ENCODE measurements at places on chromosomes 5 and 9.

DNA sequence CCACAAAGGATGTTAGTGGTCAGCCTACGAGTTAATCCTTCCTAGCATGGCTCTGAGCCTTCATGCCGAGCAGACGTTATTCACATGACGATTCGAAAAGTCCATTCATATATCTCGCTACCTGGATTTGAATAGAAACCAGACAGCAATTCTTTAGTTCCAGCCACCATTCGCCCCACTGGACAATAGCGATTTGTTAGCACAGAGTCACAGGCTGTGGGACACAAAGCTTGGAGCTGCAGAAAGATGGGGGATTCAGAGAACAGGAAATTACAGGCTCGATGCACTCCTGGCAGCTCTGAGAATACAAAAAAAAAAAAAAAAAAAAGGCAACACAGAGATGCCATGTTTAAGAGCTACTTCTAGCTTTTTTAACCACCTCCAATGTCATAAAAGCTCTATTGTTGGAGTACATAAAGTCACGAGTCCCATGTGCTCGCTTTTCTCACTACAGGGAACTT, 110.7 kb downstream of the NR6A1 start:
- peak; percentile 83 for DNase-seq

GRCh38 chr9:74735761-74736160, 152.0 kb downstream of the TRPM6 start:
- no peak for DNase-seq

GRCh38 chr5:93395971-93396379, 185.0 kb downstream of the NR2F1-AS1 start:
- DNase-seq, result peak; percentile 29

GRCh38 chr5:132877938-132878337, 4.5 kb downstream of the LEAP2 start:
- peak; percentile 63 for DNase-seq

DNA sequence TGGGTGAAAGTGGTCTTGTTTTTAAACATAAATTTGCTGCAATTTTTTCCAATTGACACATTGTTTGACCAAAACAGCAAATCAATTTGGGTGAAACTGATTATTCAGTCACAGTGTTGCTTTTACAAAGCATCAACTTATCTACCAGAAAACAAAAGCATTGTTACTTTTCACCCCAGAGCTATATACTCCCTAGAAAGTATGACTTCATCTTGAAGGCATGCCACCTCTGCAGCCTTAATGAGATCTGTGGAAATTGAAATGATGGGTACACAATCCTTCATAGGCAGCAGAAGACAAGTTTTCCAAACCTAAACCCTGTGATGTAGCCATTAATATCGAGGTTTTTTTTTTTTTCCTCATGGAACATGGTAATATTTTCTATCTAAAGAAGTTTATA, 615.9 kb downstream of the CHSY3 start:
- DNase-seq, result peak; percentile 27

- no peak for DNase-seq
These were observed 499 bp upstream of the TMEM232 start for GRCh38 chr5:110727025-110727314.

GRCh38 chr5:143206196-143207053, 197.1 kb downstream of the NR3C1 start:
- DNase-seq, result no peak

- DNase-seq, result no peak
These were observed 4.2 kb upstream of the SEMA4D start for GRCh38 chr9:89502038-89502601.

- DNase-seq, result no peak
These were observed 1195.3 kb upstream of the SEMA6A start for GRCh38 chr5:117769877-117770276.

- DNase-seq, result no peak
These were observed 70.8 kb upstream of the ENTREP1 start for GRCh38 chr9:69254223-69254622.

DNA sequence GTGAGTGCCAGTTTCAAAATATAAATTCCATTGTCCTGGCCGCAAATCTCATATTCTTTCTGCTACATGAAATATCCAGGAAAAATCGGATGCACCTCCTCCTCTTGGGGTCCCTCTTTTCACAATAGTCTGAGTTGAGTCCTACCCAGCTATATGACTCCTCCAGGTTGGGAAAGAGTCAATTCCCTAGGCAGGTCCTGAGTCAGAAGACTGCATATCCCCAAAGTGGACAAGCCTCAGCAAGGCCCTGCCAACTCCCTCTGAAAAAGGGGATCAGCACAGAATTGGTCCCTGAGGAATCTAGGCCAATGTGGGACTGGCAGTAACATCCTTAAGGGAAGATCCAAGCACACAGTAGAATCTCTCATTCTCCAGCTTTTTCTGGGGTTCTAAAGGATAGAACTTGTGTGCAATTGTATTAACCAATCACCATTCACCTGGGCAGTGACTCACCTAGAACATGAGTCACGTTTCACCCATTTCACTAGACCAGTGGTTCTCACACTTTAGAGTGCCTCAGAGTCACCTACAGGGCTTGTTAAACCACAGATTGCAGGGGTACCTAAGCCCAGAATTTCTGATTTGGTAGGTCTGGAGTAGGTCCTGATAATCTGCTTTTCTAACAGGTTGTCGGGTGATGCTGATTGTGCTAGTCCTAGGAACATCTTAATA, 44.7 kb upstream of the TMEM215 start:
- DNase-seq, result no peak

- no peak for DNase-seq
These were observed 84.4 kb upstream of the SLC28A3 start for GRCh38 chr9:84424931-84425330.

- DNase-seq, result no peak
These were observed 516.1 kb upstream of the CDH10 start for GRCh38 chr5:25160891-25161290.

DNA sequence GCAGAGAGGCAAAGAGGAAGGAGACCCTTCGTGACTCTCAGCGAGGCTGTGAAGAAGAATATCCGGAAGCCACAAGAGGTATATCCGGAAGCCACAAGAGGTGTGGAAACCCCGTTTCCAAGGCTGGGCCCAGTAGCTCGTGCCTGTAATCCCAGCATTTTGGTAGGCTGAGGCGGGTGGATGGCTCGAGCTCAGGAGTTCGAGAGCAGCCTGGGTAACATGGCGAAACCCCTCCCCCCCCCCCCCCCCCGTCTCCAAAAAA, 612 bp upstream of the BBLN start:
- DNase-seq, result no peak

GRCh38 chr5:135851186-135851914, 16.9 kb downstream of the SLC25A48 start:
- no peak for DNase-seq

Data from iris pigment epithelial cell (primary cell).